HS-27A (cell line): ENCODE measurements at places on chromosomes 16 and 17.

- no peak for DNase-seq
Observed at GRCh38 chr17:5819396-5819795, 235.1 kb upstream of the NLRP1 start.

DNA sequence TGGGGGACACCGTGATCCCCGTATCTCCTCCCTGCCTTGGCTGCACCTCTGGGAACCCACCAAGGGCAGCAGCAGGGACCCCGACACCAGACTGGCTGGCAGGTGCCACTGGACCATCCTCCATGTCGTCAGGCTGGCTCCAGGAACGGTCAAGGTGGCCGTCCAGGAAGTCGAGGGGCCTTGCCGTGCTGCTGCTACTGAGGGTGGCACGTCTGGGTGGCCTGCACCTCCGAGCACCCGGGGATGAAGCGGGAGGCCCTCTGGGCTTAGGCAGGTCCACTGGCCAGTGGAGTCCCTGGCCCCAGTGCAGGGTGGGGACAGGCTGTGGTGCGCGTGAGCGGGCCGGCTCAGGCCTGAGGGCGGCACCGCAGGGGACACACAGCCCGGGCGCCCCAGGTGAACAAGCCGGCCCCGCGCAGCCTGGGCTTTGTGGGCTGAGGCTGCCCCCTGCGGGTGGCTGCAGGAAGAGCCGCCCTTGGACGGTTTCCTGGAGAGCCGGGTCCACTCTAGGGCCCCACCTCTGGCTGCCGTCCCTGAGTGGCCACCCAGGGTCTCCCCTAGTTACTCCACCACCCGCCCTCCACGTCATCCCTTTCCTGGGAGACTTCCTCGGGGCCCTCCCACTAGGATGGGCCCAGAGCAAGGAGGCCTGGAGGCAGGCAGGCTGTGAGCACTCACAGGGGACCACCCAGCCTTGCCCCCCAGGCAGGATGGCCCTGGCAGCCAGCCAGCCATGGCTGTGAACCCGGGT, 42.8 kb upstream of the ZC3H18 start:
- no peak for DNase-seq

DNA sequence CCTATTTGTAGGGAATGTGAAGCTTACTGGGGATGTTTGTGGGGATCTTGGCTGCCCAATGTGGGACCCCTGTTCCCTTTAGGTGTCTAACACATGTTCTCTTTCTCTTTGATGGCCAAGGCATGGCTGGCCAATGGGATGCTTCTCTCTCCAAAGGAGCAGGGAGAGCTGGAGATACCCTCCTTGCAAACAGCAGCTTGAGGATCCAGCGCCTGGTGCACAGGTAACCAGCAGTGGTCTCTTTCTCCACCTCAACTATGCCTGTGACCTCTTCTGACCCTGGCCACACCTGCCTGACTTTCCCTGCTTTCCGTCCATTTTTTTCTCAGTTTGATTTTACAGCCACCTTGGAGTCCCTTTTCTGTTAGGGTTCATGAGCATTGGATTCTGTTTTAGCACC, 16.8 kb upstream of the NKD1 start:
- no peak for DNase-seq

GRCh38 chr16:67951485-67951884, 7.6 kb upstream of the LCAT start:
- DNase-seq = no peak

- DNase-seq = no peak
Observed at GRCh38 chr17:48444516-48445247, 14.7 kb upstream of the SKAP1 start.

GRCh38 chr17:50056217-50056960, 479 bp downstream of the ITGA3 start:
- no peak for DNase-seq
